Fibroblast of skin of left quadriceps (primary cell): ENCODE measurements at places on chromosomes 12 and 14.

GRCh38 chr12:106885026-106885425 lies 70.7 kb upstream of the TMEM263 start:
- no peak for DNase-seq

DNA sequence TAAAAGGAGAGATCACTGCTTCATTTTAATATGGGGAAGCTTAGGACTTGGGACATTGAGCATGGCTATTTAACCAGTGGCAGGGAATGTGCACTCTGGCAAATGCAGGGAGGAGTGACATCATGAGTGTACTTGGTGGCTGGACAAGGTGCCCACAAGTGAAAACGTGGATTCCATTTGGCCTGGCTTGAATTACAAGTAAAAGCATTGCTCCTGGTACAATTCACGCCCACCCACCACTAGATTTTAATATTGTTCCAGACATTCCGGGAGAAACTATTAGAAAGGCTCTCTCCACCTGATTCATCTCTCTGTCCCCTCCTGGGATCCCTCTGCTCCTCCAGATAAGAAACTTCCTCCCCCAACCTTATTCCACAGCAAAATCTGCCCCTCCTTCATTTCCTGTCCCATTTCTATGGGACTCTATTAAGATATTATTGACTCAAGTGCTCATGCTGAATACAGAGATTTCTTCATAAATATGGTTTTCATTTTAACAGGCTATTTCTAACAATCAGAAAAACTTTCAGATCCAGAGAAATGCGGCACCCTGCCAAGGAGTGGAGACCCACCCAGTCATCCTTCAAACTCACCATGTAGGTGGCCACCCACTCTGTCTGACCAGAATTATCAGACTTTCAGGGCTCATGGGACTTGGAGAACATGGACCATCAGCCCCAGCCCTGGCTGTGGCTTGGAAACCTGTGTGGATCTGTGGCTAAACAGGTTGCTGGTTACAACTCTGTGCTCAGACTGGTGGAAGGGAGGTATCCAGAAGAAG lies 43.2 kb downstream of the SSPN start:
- no peak for DNase-seq

GRCh38 chr14:89479802-89480201 lies 62.8 kb upstream of the FOXN3 start:
- DNase-seq = no peak

GRCh38 chr14:70052990-70053389 lies 135.8 kb downstream of the SLC8A3 start:
- DNase-seq = no peak

DNA sequence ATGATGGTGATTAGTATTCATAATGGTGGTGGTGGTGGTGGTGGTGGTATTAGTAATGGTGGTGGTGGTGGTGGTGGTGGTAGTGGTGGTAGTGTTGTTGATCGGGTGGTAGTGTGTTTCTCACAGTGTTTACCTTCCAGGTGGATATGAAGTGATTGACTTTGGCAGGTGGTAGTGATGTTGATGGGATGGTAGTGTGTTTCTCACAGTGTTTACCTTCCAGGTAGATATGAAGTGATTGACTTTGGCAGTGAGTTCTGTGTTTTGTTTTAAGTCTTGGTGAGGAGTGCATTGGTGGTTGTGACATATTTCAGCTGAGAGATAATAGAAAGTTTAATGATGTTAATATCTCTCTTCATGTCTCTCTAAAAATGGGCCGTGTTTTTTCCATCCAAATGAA lies 189.4 kb downstream of the TMTC2 start:
- no peak for DNase-seq

GRCh38 chr12:56995930-56996496 lies 10.3 kb downstream of the ZBTB39 start:
- no peak for DNase-seq

GRCh38 chr14:78075555-78076277 lies 94.5 kb upstream of the NRXN3 start:
- DNase-seq = no peak

DNA sequence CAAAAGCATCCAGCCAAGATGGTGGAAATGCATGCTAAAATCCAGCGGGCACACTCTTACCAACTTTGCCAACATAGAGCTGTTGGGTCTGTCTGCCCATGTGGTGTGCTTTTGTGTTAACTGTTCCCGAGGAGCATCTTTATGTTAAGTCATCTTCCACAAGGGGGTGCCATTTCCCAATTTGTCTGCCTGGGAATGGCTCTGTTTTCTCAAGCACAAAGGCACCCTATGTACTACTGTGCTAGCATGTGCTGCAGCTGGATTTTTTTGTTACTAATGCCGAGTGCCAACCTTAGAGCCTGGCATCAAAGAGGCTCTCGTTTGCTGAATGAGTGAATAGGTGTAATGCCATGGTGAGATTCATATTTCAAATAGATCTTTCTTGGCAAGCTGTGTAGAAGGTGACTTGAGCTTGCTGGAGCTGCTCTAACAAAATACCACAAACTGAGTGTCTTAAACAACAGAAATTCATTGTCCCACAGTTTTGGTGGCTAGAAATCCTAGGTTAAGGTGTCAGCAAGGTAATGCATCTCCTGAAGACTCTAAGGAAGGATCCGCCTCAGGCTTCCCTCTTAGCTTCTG lies 74.3 kb downstream of the TRHDE start:
- DNase-seq = peak; percentile 59

GRCh38 chr14:89723930-89724627 lies 230.5 kb downstream of the EFCAB11 start:
- peak; percentile 10 for DNase-seq

- DNase-seq = no peak
These were observed 69.4 kb downstream of the FGD6 start for GRCh38 chr12:95147866-95148265.

DNA sequence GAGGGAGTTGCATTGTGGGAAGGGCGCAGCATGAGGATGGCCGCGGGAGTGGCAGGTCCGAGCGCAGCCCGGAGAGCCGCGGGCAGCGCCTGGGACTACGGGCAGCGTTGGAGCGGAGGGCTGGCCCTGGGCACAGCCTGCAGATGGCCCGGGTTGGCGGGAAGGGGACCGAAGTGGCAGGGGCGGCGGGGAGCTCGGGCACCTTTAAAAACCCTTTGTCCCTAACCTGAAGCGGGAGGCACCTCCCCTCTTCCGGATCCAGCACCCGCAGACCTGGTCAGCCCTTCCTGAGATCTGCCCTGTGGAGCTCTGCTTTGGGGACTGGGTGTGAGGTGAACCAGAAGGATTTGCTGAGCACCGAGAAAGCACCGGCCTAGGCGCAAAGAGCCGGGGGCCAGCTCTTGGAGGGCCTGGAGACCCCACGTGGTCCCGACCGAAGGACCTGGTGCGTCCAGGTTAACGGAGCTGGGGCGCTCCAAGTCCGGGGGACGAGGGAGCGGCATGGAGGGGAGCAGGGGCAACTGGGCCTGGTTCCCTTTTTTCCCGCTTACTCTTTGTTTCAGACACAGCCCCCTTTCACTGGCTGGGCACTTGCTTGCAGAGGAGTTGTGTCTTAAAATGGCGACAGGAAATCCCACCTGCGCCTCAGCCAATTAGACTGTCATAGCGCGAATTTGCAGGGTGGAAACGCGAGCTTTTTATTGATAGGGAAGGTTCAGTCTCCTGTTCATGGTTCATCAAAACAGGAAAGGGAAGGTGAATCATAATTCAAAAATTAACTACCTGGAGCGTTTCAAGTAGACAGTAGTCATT lies 792 bp upstream of the SLC38A1 start:
- DNase-seq = no peak

- no peak for DNase-seq
These were observed 121.2 kb downstream of the PRICKLE1 start for GRCh38 chr12:42468341-42468821.

DNA sequence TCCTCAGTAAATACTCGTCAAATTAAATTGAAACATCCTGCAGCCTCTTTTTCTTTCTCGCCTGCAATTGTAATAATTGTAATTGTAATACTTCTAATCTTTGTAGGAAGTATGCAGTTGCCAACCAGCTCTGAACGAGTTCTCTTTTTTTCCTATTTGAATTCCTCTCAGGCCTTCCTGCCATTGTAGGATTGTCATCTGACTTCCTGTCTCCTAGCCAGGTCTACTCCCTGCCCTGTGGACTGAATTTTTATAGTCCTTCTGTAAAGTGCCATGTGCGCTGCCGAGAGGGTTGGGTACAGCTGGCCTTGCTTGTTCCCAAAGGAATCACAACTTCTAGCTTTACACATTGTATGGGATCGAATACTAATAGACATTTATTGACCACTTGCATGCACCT lies 183.3 kb downstream of the SSPN start:
- DNase-seq = no peak

GRCh38 chr14:20873370-20874177 lies 17.6 kb upstream of the RNASE3 start:
- peak; percentile 44 for DNase-seq

DNA sequence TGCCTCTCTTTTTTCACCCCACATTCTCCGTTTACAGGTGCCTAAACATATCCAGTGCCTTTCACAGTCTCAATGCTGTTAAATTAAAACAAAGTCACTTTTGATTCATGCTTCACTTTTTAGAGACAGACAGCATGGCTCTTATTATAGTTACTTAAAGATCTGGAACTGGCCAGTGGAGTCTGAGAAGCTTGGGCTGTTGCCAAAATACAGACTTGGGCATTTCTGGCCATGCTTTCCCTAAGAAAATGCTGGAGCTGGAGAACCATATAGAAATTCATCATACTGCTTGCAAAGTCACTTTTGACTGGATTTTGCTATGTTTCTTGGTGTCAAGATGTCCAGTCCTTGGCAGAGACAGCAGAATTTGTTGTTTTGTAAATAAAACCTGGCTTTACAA lies 12.2 kb upstream of the GPR68 start:
- no peak for DNase-seq

DNA sequence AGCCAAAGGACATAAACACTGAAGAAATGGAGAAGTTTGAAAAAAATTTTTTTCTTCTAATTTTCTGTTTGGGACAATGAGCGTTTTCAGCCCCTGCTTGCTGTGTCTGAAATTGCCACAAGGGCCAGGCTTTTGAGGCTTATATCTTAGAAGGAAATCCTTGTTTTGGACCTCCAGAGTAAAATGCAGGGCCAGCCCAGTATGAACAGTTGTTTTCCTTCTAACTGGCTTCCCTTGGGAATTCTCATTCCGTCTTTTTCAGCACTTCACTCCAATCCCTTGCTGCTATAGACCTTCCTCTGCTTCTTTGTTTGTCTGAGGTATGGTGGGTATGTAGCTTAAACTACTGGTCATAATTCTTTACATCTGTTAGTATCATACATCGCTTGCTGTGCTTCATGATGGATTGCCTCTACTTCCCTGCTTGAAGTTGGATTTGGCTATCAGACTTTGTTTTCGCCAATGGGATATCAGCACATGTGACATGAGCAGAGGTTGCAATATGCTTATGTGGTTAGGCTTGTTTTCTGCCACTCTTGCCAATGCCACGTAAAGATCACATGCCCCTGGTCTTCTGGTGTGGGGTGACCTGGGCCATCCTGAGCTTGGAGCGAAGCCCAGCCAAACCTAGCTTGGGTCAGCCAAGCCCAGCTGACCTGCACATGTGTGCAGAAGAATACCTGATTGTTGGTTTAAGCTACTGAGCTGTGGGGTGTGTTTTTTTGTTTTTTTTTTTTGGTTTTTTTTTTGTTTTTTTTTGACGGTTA lies 64.7 kb downstream of the AVPR1A start:
- no peak for DNase-seq

GRCh38 chr12:32201096-32201495 lies 94.4 kb downstream of the BICD1 start:
- no peak for DNase-seq
